ENCODE measurements at places on chromosomes 1 and 21.

DNA sequence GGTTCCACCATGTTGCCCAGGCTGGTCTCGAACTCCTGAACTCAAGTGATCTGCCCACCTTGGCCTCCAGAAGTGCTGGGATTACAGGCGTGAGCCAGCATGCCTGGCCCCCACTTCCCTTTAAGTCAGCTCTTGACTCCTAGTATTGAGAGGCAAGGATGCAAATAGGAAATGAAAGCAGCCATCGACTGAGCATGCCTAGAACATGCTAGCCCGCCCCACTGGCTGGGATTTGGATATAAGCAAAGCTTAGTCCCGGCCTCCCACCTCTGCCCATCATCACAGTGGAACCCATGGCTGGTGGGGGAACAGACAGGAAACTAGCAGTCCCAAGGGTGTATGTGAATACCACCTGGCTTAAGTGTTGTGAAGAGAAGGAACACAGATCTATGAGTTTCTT is 10.5 kb downstream of the C1orf167 start:
- DNase-seq: no peak

DNA sequence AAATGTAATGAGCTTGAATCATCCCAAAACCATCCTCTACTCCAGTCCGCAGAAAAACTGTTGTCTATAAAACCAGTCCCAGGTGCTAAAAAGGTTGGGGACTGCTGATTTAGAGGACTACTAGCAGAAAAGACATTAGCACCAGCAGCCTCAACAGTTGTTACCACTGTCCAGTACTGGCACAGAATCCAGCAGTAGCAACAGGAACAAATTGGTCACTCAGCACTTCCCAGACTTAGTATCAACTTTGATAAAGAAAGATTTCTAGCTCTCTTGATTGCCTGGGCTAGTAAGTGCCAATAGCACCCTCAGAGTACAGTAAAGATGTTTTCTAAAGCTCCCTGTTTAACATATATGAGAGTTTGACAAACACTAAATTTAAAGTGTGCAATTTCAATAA is 127.9 kb downstream of the FAF1 start:
- DNase-seq: no peak

- no peak for DNase-seq
Measured at GRCh38 chr1:202568826-202569225, 141.4 kb downstream of the SYT2 start.

DNA sequence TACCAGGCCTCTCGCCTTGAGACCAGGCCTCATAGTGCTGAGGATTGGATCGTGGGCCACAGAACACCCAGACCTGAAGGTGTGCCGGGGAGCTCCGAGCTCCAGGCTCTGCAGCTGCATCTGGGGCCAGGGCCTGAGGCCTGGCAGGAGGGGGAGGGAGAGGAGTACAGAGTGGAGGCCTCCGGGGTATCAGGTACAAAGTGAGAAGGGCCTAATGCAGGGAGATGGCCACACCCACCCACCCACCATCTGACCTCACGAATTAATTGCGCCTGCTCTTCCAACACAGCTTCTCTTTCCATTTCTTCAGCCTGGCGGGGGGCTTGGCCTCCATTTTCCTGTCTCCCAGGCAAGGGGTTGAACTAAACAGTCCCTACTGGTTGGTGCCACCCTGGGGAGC is 99.4 kb upstream of the ARHGEF16 start:
- DNase-seq: no peak

GRCh38 chr1:193176788-193177187 is 9.6 kb downstream of the B3GALT2 start:
- DNase-seq: no peak

DNA sequence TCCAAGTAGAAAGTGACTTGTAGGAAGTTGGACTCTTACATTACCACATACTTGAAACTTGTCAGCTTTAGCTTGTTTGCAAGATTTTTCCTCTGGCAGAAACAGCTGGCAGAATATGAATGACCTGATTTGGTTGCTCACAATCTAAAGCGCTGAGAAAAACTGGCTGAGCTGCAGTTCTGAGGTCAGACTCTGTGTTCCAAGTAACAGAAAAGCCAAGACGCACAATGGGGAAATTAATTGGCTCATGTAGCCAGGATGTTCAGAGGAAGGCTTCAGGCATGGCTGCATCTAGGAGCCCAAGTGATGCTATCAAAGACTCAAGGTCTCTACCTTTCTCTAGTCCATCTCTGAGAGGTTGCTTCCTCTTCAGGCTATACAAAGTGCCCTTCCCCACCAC is 27.0 kb downstream of the ALPL start:
- DNase-seq: no peak

GRCh38 chr1:186420311-186420710 is 40.6 kb downstream of the PDC start:
- no peak for DNase-seq

DNA sequence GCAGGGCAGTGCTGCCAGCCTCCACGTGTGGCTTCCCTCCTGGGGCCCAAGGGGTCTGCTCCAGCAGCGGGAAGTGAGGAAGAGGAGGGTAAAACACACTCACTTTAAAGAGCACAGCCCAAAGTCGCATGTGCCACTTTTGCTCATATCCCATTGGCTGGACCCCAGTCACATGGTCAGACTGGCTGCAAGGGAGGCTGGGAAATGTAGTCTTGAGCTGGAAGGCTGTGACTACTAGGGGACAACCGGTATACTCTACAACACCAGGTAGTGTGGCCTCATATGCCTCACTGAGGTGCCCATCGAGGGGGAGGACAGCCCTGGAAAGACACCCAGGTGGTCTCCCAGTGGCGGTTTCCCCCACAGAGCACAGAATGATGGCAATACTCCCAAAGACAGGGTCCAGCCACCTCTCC is 45.2 kb downstream of the CAMK2N1 start:
- peak; percentile 29 for DNase-seq

- no peak for DNase-seq
Measured at GRCh38 chr1:226162898-226163297, 23.6 kb downstream of the ACBD3 start.

GRCh38 chr1:2468540-2468939 is 7.5 kb upstream of the PLCH2 start:
- no peak for DNase-seq

GRCh38 chr1:102071451-102071850 is 74.7 kb upstream of the OLFM3 start:
- no peak for DNase-seq

GRCh38 chr1:116460261-116460660 is 87.2 kb downstream of the ATP1A1 start:
- DNase-seq: no peak

DNA sequence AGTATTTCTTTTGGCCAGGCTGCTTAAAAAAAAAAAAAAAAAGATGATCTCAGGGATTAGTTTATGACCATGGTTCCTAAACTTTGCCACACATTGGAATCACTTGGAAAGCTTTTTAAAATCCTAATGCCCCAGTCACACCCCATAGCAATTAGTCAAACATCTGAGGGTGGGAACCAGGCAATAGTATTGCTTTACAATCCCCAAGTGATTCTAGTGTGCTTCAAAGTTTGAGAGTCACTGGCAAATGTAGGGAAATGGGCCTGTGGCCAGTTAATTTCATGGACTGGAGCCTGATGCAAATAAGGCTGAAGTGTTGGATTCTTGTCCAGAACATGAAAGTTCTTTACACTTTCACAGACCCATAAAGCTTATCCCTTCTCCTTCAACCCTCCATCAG is 374.6 kb upstream of the ESRRG start:
- no peak for DNase-seq

- no peak for DNase-seq
Measured at GRCh38 chr21:32392299-32392879, 423 bp downstream of the URB1 start.

DNA sequence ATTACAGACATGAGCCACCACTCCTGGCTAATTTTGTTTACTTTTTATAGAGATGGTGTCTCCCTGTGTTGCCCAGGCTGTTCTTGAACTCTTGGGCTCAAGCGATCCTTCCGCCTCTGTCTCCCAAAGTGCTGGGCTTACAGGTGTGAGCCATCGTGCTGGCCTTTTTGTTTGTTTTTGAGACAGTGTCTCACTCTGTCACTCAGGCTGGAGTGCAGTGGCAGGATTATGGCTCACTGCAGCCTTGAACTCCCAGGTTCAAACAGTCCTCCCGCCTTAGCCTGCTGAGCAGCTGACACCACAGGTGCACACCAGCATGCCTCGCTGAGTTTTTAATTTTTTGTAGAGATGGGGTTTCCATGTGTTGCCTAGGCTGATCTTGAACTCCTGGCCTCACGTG is 49.1 kb downstream of the ADARB1 start:
- no peak for DNase-seq

- DNase-seq: no peak
Measured at GRCh38 chr1:171141688-171142415, 43.2 kb upstream of the FMO2 start.

DNA sequence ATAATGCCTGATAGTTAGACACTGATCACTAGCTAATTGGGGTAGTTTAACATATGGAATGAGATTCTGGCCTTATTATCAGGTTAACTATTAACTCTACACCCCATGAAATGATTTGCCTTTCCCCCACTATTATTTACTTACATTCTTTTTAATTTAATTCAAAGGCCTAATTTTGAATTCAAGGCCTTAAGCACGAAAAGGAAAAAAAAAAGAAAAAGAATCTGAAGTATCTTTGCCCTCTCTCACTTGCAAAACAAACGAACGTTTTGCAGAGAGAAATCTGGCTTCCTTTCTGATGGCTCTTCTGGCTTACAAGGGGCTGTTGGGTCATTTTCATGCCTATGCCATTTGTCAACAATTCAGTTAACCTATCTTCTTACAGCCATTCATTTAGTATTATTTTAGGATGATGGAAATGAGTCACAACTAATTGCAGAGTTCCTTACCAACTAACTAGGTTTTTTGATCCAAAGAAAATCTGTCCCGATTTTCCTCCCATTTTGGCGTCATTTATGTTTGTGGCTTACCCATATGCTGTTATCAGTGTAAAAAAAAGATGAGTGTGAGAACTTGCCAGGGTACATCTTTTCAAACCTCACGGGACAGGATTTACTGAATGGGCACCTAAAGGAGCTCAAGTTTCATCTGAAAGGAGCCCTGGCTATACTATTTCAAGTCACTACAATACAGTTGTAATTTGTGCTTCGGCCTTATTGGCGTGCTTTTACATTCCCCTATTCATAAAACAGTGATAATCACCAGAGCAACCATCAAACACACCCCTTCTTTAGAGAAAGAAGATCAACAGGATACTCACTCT is 1.9 kb upstream of the ERRFI1 start:
- no peak for DNase-seq

DNA sequence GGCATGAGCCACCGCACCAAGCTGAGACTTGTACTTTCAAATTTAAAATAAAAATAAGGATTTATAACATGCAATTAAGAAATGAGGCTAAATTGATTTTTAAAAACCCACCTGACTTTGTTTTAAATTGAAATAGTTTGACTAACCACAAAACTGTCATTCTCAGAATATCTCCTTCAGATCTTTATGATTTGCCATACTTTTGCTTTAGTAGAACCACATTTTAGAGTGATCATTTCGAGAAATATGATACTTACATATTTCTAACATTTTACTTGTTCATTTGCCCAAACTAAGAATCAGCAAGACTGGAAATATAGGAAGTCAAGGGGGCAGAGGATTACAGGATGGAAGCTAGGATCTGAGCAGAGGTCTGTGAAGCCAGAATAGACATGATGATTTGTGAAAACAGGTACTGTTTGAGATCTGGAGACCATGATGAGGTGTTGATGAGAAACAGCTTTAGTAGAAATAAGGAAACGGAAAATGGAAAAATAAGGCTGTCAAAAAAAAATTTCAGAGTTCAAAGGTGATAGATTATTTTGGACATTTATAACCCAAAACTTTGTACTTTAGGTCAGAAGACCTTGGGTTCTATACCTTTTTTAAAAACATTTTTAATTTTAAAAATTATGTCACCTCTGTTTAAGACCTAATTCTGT is 44.8 kb downstream of the GIPC2 start:
- DNase-seq: no peak

DNA sequence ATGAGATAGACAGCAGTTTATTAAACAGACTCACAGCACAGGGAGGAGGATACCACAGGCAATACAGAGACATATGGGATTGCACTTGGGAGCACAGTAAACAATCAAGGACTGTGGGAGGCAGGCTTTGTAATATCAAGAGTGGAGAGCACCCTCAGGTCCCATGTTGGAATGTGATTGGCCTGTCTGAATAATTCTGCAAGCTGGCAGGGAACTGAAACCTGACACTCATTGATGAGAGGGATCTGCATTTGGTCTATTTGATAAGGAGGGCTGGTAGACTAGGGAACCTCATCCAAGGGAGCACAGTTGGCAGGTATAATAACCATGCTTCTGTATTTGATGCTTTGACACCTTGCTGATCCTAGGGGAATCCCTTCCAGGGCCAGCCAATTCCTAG is 69.9 kb upstream of the PRMT6 start:
- DNase-seq: no peak

DNA sequence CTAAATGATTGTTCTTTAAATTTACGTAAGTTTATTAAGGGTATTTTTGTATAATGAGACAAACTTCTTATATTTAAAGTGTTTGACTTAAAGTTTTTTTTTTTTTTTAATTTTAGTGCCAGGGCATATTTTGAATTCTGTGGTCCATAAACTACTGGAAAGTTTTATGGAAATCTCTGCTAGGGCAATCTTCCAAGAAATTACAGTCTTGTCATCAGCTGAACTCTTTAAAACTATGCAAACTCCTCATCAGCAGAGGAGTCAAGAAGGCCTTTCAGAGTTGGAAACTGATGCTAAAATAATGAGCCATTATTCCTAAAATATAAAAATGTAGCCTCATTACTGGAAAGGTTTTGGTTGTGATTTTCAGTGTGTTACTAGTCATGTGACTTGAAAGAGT is 1201.9 kb downstream of the BRINP3 start:
- DNase-seq: no peak

DNA sequence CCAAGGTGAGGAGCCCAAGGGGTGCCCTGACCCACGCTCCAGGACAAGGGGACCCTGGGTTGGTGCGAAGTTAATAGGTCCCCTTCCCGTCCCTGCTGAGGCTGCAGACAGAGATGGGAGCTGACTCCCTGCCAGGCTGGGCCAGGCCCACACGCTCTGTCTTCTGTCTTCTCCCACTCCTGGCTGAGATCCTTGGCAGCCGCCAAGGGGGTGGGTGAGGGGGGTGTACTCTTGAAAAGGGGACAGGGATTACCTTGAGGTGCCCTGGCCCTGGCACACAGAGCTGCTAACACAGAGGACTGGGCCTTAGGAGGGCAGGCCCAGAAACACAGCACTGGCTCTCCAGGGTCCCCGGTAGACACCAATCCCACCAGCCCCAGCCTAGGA is 11.0 kb upstream of the CTRC start:
- no peak for DNase-seq

GRCh38 chr1:25561421-25562100 is 18.2 kb downstream of the LDLRAP1 start:
- no peak for DNase-seq
